ENCODE measurements at places on chromosomes 3 and 15.

DNA sequence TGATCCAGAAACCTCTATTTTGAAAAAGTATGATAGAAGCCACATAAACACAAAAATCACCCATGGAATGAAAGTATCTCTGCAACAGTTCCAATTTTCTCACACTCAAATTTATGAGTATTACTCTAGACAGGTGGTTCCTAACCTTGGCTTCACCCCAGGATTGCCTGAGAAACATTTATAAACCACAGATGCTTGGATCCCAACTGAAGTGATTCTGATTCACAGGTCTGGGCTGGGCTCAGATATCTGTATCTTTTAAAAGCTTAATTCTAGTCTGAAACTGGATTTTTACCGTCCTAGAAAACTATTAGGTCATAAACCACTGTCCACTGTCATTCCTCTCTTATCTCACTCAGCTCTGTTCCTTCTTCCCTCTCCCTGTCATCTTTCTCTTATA is 7.4 kb upstream of the SST start:
- no peak for DNase-seq

- DNase-seq, result no peak
Measured at GRCh38 chr3:98807011-98807410, 43.9 kb downstream of the ST3GAL6 start.

DNA sequence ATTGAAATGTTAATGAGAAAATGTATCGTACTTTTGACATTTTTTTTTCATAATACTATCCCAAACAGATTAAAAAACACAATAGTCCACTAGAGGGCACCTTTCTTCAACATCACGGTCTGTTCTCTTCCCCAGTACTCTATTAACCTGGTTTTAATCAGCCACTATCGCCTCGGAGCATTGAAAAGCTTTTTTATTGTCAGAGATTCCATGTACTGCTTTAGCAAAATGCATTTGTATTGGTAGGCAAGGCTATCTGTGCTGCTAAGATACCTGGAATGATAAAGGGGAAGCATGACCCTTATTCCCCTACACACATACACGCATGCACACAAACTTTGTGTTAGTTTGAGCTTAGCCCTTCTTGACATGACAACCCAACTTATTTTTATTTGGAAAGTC is 160.1 kb upstream of the IL12A start:
- DNase-seq, result peak; percentile 70

DNA sequence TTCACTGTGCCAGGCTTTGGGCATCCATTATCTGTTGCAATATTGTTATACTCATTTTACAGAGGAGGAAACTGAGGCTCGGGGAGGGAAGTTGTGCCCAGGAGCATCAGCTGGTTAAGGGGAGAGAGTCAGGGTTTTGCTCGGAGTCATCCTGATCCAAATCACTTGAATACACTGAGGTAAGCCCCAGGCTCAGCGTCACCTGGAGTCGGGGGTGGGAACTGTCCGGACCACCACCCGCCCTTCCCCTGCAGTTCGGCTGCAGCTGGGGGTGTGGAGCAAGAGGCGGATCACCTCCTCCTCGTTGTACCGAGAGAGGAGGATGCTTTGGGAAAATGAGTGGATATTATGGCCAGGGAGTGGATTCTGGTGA is 646 bp downstream of the HRH1 start:
- DNase-seq, result no peak

- DNase-seq, result peak; percentile 65
Measured at GRCh38 chr15:67838789-67839332, 984 bp downstream of the RNU6-1 start.

DNA sequence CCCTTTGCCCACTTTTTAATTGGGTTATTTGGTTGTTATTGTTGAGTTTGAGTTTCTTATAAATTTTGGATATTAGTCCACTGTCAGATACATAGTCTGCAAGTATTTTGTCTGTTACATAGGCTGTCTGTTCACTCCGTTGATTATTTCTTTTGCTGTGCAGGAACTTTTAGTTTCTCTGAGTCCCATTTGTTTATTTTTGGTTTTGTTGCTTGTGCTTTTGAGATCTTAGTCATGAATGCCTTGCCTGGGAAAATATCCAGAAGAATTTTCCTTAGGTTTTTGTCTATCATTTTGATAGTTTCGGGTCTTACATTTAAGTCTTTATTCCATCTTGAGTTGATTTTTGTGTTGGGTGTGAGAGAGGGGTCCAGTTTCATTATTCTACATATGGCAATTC is 254.5 kb downstream of the NLGN1 start:
- DNase-seq, result no peak

DNA sequence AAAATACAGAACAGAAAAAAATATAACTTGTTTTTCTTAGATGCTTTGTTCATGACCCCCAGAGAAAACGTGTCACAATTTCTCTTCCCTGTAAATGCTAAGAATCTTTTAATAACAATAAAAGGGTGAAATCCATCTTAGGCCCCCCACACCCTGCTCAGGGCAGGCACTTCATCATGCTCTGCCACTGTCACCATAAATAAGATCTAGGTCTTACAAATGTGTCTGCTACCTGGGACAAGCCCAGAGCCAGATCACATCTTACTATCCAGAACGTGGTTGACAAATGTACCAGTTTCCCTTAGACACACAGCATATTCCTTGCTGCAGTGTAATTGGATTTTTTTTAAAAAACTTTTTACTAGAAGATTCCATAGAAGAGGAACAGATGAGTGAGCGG is 795.4 kb downstream of the AGBL1 start:
- DNase-seq, result no peak

GRCh38 chr3:168249205-168249549 is 153.5 kb upstream of the GOLIM4 start:
- no peak for DNase-seq

GRCh38 chr3:124407260-124407659 is 323.0 kb upstream of the UMPS start:
- DNase-seq, result no peak

GRCh38 chr3:157523814-157524213 is 20.6 kb upstream of the VEPH1 start:
- no peak for DNase-seq

DNA sequence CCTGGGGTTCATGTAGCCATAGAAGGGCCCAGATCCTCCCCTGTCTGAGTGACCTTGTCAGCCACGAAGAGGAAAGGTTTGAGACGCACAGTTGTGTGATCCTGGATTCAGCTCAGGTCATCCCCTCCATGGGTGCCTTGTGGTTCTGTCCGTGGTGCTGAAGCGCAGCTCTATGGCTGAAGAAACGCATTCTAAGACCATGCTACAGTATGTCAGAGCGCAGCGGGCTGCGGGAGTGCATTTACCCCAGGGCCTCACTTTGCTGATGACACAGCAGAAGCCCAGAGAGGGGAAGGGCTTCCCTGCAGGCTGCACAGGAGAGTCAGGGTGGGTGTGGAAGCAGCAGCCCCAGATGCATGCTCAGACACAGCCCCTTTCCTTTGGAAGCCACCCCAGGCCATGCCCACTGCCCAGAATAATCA is 68.8 kb upstream of the IQSEC1 start:
- DNase-seq, result no peak

- no peak for DNase-seq
Measured at GRCh38 chr15:98738689-98739401, 90.5 kb downstream of the IGF1R start.

- DNase-seq, result no peak
Measured at GRCh38 chr3:112407214-112407887, 74.4 kb downstream of the CD200 start.
